Activated CD4-positive, alpha-beta T cell treated with anti-CD3 and anti-CD28 coated beads, Interleukin-10, Interleukin-2, amounts not matched to agents 100 ng/mL and 50 ng/mL, durations not matched to agents 16 hours and 8 hours (primary cell): ENCODE measurements at places on chromosomes 1 and 21.

DNA sequence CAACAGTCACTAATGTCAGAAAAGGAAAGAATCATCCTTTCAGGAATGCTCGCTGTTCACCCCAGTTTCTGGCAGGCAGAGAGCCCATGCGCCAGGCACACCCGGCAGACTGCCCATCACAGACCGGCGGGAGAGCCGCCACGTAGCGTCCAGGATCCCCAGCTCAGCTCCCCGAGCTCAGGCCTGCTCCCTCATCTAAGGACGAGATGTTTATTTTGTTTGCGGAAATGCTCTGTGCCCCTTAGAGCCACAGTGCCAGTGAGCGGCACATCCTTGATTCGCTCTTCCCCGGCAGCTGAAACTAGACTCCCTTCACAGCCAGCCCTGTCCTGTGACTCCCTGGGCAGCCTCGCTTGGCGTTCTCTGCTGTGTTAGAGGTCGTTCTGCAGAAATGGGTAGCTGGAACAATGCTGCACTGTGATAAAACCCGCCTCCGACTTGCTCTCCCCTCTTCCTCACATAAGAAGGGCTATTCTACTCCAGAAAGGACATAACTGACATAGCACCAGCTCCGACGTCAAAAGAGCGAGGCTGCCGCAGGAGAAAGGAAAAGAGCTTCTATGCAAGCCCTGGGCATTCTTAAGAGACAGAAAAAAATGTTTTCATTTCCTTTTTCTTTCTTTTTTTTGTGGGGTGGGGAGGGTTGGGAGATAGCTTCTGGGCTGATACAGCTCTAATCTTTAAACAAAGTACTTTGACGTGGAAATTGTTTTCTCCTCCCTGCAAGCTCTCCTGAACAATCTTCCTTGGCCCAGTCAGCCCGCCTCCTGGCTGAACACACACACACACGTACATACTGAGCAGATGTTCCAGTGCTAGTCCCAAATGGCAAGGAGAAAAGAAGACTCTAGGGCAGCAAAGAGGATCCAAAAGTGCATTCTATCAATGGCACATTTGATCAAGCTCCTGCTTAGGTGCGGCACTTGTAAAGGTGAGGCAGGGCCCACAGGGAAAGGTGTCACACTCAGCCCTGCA, 37.2 kb downstream of the MRAP start:
- DNase-seq = no peak

DNA sequence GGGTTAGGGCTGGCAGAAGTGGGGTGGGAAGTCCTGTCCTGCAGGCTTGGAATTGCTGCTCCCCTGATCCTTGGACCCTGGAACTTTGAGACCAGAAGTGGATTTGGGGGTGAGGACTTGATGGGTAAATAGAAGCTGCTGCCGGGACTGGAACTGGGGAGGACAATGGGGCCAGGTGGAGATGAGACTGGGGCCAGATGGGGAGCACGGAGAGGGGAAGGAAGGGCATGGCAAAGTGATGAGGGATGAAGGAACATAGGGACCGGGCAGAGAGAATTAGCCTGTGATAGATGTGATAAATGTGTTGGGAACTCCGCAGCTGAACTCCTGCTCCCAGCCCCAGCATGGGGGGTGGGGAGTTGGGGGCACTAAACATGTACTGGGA, 637 bp downstream of the NHLH1 start:
- no peak for DNase-seq

GRCh38 chr1:55931081-55931940, 648.1 kb downstream of the PLPP3 start:
- DNase-seq = no peak

DNA sequence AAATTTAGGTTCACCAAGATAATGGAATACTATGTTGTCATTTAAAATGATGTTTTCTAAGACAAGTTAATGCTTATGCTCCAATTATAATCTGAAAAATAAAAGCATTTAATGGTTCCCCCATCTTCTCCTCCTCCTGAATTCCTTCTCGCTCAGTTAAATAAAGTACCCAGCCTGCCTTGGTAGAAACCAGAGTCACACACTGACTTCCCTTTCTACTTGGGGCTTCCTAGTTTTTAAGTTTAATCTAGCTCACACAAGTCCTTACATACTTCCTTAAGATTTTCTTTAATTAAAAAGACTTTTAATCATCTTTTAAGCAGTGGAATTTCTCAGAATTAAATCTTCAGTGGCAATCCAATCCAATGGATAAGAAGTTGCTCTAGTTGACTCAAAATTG, 32.9 kb downstream of the CD58 start:
- no peak for DNase-seq

- peak; percentile 22 for DNase-seq
Observed at GRCh38 chr1:183689762-183690204, 36.7 kb upstream of the APOBEC4 start.

- DNase-seq = no peak
Observed at GRCh38 chr1:55141295-55141893, 73.8 kb downstream of the USP24 start.

GRCh38 chr1:65083263-65083896, 64.6 kb upstream of the AK4 start:
- no peak for DNase-seq

GRCh38 chr1:81325397-81325796, 475.3 kb upstream of the ADGRL2 start:
- DNase-seq = no peak

DNA sequence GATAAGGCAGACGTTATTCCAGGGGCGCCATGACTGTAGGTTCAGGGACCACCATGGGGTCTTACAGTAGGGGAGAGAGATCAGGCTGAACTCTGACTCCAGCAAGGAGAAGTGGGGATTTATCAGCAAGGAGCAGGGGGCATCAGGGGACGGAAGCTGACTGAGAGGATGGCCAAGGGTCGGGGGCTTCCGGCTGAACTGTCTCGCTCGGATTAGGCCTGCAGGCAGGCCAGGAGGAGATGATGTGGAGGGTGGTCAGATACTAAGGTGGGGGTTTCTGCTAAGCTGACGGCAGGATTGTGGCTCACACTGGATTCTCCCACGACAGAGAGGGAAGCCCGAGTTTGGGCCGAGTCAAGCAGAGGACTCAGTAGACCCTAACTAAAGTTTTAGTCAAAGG, 186.9 kb upstream of the VAMP3 start:
- no peak for DNase-seq

DNA sequence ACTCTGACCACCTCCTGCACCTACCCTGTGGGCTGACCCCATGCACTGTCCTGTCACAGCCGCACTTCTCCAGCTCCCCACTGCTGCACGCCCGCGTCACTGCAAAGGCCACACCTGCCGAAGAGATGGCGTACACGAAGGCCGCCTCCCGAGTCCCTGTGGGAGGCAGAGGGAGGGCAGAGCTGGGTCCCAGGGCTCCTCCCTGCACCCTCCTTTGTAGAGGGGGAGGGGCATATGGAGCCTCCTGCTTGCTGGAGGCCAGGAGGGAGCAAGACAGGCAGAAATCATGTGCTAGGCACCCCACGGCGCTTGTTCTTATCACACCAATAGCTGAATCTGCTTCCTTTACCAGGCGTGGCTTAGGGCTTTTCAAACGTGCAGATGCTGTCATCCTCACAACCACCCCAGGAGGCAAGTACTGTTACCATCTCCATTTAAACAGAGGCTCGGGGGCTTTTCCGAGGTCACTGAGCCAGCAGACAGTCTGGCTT, 21.4 kb downstream of the WNT4 start:
- DNase-seq = no peak

DNA sequence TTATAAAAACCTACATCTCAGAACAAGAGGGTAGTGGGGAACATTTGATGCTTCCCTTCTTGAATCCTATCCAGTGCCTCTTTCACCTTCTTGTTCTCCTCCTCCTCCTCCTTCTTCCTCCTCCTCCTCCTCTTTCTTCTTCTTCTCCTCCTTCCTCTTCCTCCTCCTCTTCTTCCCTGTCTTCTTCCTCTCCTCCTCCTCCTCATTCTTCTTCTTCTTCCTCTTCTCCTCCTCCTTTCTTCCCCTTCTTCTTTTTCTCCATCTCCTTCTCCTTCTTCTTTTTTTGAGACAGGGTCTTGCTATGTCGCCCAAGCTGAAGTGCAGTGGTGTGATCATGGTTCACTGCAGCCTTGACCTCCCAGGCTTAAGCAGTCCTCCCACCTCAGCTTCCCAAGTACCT, 31.9 kb downstream of the SLC35F3 start:
- no peak for DNase-seq

DNA sequence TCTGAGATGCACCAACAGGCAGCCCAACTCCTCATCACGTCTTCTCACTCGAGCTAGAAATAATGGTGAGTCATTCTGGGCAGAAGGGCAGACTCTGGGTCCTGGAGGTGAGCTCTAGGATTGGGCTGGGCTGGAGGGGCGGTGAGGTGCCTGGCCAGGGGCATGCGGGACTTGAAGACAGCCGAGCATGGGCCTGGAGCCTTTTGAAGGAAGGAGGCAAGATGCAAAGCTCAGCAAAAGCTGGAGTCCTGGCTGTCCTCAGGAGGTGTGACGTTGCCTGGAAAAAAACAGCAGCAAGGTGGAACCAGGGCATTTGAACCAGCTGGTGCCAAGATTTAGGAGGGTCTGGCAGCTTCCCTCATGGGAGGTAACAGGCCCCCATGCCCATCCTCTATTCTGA, 712 bp downstream of the KCNA2 start:
- DNase-seq = no peak

DNA sequence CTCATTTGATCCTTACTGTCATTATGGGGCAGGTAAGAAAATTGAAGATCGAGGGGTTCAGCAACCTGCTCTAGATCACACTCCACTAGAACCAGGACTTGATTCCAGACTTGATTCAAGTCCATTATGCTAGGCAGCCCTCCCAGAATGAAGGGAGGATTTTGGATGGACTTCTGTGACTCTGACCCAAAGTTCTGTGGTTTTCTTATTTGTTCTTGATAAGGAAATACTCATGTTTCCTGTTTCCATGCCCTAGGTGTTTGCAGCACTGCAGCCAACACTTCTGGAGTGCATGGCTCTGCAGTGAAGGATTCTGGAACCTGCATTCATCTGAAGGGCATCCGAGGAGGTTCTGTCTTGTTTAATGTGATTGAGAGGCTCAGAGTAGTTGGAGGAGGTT, 140.0 kb downstream of the FCRL5 start:
- no peak for DNase-seq

DNA sequence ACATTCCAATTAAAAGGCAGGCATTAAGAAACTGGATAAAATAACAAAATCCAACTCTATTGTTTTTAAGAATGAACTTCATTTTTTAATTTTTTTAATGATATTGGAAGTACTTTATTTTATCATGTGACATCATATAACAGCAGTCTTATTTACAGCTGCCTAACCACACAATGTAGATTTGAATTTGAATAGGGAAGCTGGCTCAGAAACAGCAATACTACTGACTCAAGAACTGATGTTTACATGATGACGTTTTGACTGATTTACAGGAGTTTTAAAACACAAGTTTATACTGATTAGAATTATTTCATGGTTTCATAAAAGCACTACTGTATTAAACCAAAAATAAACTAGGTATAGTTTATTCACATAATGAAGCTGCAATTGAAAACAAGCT, 348.7 kb upstream of the NR5A2 start:
- no peak for DNase-seq

DNA sequence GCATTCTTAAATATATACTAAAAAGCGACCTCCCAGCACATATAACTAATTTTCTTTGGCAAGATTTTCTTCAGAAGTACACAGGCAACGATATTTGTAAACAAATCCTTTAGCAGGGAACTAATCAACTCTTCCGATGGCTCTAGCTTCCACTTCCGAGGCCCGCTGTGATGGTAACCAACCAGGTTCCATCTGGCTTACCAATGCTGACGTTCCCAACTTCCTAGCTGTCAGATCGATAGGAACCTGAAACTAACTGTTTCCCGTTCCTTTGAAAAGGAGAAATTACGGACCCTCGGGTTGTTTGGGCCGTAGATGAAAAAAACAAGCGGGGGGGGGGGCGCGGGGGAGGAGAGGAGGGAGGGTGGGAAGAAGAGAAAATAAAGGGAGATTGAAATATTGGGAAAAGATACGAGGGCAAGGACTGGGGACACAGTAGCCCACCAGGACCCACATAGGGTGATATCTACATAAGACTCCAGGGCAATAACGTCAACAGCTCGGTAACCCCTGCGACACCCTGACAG, 513 bp downstream of the GTF2B start:
- peak; percentile 48 for DNase-seq

GRCh38 chr1:51526248-51526647, 7.2 kb upstream of the EPS15 start:
- DNase-seq = peak; percentile 26

DNA sequence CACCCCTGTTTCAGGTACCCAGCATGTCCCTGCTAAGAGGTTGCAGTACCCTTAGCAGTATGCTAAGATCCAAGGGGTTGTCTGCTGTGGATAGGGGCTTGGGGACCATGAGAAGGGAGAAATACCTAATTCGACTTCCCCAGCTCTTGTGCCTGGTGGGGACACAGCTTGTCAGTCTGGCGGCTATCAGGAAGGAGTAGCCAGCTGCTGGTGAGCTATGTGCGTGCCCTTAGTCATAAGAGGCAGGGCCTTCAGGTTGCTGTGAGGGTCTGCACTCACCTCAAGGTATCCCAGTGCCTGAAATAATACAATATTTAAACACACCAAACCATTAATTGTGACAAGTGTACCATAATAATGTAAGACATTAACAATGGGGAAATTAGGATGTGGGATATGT, 205.1 kb upstream of the SGIP1 start:
- DNase-seq = no peak

- no peak for DNase-seq
Observed at GRCh38 chr21:45883090-45883489, 98.5 kb upstream of the COL6A1 start.

DNA sequence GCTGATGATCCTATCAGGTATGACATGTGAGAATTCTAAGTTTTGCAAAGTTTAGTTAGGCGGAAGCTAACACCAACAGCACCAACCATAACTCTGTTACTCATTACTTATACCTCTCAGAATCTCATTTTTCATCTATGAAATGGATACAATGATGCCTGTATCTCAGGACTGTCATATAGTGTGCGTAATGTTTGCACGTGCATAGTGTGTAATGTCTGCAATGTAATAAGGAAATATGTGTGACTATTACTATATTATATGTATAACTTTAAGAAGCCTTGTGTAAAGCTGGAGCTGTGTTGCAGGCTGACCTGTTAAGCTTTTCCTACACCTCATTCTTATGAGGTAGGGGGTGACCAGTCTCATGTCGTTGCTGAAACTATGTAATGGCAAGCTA, 13.0 kb downstream of the ADCY10 start:
- DNase-seq = no peak

- no peak for DNase-seq
Observed at GRCh38 chr1:165476776-165477175, 31.9 kb upstream of the RXRG start.

DNA sequence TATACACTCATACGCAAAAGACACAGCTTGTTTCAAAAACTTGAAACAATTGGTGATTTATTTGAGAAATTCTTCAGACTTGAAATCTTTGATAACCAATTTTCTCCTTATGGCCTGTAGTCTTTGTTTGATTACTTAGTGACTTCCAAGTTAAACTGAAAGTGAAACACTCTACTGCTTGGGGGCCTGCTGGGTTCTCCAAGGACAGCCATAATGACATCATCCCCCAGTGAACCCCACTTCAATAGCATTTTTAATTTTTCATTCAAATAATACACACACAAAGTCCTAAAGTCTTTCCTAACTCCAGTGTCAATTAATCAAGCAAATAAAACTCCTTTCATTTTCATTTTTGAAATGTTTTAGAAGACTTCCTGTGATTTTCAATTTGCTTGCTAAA, 59.2 kb downstream of the KRTAP19-8 start:
- peak; percentile 9 for DNase-seq
